ENCODE measurements at places on chromosomes 1 and 21.

- DNase-seq, result no peak
Measured at GRCh38 chr1:183237046-183237445, 51.0 kb downstream of the LAMC2 start.

GRCh38 chr1:160521554-160521953 lies 1.5 kb downstream of the SLAMF6 start:
- DNase-seq, result no peak

DNA sequence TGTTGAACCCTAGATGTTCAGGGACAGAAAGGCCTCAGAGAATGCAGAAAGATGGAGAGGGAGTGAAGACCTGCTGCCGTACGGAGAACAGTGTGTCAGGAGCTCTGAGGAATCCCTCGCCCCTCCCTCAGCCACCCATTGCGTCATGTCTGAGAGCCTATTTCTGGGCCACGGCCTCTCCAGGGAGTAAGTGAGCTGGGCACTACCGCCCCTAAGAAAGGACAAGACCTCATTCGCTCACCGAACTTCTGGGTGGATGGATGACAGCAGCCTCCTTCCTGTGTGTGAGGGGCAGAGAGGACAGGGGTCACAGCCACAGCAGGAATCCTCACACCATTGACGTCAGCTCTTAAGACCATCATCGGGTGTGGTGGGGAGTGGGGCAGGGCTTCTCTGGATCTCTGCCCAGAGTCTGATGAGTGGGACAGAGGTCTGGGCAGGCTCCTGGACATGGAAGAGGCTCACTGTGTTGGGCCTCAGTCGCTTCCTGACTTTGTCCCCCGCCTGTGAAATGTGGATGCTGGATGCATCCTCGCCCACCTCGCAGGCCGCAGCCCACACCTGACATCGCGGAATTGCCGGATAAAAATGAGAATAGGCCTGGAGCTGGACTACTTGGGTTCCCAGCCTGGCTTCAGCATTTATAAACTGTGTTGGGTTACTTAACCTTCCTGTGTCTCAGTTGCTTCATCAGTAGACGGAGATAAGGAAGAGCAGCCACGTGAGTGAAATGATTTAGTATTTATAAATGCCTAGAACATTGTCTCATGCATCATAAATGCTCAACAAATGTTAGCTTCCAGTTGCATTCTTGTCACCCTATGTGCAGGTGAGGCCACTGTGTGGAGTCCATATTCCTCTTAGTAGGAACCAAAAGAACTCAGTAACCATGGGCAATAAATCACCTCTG lies 238.6 kb downstream of the TRABD2B start:
- no peak for DNase-seq

DNA sequence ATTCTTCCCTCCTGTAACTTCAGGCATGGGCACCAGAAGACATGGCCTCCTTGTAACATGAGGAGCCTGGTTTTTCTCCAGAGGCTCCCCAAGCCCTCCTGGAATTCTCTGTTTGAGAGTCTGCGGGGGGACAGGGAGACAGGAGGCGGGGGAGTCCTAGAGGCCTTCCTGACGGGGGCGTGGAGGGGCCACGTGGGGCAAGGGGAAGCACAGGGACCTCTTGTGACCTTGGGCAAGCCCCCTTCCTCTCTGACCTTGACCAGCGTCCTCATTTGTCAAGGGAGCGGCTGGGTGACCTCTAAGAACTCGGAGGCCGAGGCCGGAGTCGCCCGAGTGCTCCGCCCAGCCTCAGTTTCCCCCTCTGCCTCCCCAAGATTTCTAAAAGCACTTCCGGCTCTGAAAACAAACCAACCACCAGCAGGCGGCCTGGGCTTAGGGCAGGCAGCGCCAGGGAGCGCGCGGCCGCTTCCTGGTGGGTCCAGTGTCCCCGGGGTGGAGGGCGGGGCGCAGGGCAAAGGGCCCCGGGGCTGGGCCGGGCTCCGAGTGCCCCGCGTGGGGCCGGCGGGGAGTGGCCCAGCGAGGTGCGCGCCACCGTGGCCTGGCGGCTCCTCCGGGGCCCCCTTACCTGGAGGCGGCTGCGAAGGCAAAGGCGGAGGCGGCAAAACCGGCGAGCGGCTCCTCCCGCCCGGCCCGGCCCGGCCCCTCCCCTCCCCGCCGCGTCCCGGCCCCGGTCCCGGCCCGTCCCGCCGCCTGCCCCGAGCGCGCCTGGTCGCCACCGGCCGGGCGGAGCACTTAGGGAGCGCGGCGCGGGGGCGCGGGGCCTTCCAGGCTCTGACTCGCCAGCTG lies at the start of gene TMCO4:
TMCO4 (minus strand) TSS at position 687 of the 846 bp plus-strand sequence. CDS start 19,158 bp downstream, outside the sequence.
- DNase-seq, result no peak

DNA sequence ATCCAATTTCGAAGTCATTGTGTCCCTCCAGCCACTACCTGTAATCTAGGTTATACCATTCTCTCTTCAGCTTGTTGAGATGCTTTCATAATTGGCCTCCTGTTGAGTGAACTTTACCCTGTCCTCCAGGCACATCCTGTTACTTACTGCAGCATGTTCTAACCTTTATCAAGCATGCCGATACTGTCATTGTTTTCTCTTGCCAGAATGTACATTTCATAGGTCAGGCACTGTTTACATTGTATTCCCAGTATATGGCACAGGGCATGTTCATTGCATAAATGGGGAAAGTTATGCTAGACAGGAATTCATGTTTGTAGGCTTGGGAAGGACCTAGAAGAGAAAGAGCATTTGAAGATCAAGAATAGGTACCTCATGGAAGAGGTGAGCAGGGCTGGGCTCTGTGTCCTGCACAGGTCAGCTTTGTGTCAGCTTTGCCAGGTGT lies 10.2 kb downstream of the CXADR start:
- DNase-seq, result no peak

GRCh38 chr1:53685272-53686051 lies 53.5 kb downstream of the GLIS1 start:
- DNase-seq, result peak; percentile 26

Measured in kidney epithelial cell (primary cell).